ENCODE measurements at places on chromosomes 2 and 18.

DNA sequence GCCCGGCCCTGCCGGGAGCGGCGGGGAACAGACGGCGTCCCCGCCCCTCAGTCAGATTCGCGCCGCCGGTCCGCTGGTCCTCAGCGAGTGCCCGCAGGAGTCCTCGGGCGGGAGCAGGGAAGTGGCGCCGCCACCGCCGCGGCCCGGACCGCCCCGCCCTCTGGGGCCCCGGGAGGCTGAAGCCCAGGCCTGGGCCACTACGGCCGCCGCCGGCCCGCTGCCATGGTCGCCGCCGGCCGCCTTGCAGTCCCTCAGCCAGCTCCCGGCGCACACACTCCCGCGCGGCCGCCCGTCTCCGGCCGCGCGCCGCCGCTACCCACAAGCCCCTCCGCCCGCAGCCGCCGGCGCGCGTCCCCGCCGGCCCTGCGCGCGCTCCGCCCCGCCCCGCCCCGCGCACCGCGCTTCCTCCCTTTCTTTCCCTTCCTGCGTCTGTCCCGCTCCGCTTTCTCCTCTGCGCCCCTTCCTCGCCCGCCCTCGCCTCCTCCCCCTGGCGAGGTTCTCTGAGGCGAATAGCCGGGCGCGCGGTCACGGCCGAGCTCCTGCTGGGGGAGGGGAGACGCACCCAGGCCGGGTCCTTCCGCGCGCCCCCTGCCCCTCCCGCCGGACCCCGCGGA lies at the start of gene ROCK2:
Gene ROCK2, minus strand, starts transcription at position 295 of the 614 bp plus-strand sequence. CDS start 500 bp downstream, outside the sequence.
- DNase-seq: peak; percentile 65

DNA sequence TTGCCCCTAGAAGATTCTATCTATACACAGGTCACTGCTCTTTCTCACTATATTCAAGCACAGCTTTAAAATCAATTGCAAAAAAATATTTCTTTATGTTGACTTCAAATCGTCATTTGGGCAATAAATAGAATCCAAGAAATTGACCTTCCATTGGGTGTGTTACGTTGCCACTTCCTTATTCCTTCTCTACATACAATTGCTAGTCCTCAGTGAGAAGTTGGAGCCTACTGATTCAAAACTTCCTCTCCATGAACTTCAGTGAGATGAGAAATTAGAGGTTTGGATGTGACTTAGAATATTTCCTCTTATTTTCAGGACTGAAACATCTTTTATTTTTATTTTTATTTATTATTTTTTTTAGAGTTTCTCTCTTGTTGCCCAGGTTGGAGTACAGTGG lies 40.3 kb downstream of the PMAIP1 start:
- DNase-seq: no peak

GRCh38 chr2:54459037-54459441 lies 2.9 kb downstream of the SPTBN1 start:
- DNase-seq: peak; percentile 56

- DNase-seq: no peak
These were observed 96.7 kb downstream of the RHOB start for GRCh38 chr2:20543469-20544152.

- DNase-seq: peak; percentile 54
These were observed 1.2 kb downstream of the RAPH1 start for GRCh38 chr2:203533676-203534591.

DNA sequence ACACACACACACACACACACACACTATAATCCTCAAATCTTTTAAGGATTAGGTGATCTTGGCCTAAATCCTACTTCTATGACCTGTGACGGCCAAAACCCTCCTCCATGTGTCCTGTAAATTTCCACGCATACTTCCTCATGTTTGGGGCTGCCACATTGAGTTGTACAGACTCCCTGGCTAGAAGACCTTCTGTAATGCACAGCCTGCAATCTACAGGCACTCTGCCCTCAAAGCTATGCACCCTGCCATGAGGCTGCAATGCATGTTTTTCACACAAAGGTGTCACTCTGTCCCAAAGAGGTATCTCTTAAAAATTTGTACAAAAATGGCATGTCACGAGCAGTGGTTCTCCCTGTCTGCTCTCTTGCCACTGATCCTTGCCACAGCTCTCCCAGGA lies 26.4 kb upstream of the B4GALT6 start:
- no peak for DNase-seq

DNA sequence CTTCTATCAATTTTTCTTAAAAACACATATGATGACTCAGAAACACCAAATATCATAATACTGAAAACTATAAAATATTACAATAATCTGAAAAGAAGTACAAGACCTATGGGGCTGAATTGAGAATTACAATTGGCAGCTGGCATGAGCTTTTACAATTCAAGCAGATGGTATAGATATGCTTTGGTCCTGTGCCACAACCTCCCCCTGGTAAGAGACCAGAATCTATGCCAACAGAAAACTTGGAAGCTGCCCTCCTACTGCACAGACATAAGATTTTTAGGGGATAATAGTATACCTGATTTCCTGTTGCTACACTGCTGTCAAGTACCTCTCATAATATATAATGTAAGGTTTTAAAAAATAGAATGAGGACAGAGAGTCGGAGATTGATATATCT lies 46.8 kb upstream of the CDH7 start:
- DNase-seq: no peak

- no peak for DNase-seq
These were observed 1.1 kb downstream of the MIB1 start for GRCh38 chr18:21741562-21742314.

- DNase-seq: no peak
These were observed 255.4 kb downstream of the NDUFA10 start for GRCh38 chr2:239769554-239770245.

GRCh38 chr18:49013291-49013691 lies 62.5 kb upstream of the SMAD7 start:
- DNase-seq: no peak

DNA sequence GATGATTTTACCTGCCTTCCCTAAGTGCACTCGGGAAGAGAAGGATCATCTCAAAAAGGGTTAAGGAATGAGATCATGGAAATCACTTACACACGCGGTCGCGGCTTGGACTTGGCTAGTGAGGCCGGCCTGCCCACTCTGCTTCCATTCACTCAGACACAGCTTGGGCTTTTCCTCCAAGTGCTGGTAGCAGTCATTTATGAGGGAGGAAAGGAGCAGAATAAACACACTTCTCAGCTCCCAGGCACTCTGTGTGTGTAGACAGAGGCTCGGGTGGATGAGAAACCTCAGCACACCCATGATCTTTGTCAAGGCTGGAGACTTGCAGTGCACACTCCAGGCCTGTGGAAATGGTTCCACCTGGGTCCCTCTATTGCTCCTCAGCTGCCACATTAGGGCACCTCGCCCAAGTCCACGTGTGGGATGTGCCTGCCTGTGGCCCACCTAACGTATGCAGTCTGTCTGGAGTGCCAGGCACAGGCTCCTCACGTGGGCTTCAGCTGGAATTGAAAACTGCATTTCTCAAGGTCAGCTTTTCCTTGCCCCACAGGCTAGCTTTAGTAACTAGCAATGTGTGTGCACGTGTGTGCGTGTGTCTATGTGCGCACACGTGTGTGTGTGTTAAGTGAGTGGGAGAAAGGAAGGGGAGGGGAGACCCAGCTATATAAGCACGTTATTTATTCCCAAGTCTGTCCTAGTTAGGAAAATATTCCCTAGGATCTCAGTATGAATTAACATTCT lies 288.4 kb downstream of the SOX11 start:
- no peak for DNase-seq

DNA sequence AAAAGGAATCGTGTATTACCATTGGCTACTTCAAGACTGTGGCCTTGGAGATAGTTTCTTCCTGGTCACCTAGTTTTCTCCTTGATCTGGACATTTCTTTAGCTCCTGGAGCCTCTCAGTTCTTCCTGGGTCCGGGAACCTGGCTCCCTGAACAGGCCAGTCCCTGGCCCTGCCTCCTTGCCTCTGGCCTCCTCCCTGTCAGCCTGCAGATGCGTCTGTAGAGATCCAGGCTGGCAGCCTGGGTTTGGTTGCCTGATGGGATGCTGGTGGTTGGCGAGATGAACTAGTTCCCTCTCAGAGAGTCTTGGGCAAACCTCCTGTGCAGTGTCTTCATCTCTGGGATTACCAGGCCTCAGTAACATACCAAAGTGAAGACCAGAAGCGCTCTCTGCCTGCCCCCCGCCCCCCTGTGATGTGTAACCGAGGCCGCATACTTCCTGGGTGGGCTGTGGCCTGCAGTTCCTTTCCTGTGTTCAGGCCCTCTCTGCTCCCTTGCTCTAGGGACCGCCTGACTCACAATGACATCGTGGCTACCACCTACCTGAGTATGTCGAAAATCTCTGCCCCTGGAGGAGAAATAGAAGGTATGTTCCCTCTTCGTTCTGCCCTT lies 85.4 kb downstream of the DYSF start:
- no peak for DNase-seq

GRCh38 chr18:47750889-47751423 lies 179.5 kb downstream of the SMAD2 start:
- no peak for DNase-seq

DNA sequence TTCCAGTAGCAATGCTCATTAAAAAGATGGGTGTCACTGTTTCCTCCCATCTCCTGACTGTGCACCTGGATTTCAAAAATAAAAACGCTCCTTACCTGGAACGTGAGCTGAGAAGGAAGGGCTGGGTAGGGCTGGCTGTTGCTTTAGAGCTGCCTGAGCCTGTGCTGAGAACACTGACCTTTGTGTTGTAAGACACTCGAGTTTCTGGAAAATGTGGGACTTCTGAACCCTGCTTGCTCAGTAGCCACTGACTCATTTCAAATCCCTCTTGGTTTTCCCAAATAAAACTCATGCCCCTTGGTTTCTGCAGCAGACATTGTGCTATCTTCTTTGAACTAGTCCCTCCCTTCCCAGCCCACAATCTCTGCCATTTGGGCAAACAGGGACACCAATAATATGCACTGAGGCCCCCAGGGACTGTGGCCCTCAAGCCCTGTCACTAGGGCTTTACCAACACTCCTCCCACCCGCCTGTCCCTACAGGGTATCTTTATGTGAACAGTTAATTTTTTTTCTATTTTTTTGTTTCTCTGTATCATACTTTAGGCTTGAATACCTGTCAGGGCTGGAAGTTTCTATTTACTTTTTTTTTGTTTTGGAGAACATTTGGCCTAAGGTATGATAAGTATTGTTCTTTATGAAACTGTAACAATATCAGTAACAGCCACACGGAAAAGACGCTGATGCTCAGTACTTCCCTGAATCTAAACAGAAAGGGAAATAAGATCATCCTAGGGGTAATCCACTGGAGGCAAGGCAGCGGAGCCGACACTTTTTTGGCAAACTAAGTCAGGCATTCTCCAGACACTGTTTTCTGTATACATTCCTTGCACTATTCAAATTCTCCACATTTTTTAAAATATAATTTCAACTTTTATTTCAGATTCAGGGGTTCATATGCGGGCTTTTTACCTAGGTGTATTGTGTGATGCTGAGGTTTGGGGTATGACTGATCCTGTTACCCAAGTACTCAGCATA lies 280.2 kb downstream of the STK39 start:
- DNase-seq: no peak

DNA sequence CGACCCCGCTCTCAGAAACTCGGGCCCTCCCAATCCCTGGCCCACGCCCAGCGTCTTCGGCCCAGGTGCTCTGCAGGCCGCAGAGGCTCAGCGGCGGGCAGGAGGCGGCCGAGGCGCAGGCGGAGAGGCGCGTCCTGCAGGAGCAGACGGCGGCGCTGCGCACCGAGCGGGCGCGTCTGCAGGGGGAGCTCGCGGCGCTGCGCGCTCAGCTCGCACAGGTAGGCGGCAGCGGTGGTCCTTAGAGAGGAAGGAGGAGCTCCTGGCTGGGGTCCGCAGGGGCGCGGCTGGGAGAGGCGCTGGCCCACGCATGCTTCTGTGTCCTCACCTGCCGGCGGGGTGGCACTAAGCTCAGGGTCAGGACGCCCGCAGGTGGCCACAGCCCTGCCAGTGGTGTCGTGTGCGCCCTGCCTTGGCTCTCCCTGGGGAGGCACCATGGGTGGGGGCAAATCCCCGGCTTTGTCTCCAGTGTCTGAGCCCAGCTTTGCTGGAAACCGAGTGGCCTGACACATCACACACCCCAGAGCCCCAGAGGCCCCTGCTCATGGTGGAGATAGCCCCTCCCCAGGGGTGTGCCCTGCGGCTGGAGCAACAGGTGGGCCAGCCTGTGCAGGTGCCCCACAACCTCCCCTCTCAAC lies 14.9 kb upstream of the SNED1 start:
- DNase-seq: no peak

DNA sequence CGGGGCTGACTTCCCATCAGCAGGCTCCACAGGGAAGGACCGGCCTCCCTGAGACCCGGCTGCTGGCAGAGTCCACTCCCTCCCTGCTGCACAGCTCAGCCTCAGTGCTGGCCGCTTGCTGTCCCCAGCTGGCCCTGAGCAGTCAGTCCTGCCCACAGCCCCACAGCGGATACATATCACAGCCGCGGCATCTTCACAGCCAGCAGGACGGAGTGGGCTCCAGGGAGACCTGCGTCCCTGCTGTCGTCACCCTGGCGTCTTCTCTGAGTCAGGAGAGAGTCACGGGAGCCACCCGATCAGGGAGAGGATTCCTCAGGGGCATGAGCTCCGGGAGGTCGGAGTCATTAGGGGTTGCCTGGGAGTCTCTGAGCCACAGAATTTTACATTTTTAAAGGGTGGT lies 13.1 kb upstream of the SNTG2 start:
- DNase-seq: no peak

- no peak for DNase-seq
These were observed 29.2 kb upstream of the MAP4K3 start for GRCh38 chr2:39466311-39466710.

All from A172 (cell line).